Mammary epithelial cell (primary cell): ENCODE measurements at places on chromosomes 12 and 14.

DNA sequence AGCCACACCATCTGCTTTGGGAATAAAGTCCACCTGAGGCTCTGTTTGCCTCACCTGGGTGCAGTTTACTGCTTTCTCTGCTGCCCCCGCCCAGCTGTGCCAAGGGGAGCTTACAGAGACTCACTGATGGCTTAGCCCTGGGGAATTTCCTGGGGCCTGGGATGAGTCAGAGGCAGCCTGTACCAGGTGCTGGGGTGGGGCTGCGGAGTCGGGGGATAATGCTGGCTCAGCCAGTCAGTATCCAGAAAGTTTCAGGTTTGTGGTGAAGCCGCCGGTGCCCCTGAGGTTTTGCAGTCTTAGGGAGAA lies 22.3 kb downstream of the PLEKHG3 start:
- peak; percentile 99 for DNase-seq

DNA sequence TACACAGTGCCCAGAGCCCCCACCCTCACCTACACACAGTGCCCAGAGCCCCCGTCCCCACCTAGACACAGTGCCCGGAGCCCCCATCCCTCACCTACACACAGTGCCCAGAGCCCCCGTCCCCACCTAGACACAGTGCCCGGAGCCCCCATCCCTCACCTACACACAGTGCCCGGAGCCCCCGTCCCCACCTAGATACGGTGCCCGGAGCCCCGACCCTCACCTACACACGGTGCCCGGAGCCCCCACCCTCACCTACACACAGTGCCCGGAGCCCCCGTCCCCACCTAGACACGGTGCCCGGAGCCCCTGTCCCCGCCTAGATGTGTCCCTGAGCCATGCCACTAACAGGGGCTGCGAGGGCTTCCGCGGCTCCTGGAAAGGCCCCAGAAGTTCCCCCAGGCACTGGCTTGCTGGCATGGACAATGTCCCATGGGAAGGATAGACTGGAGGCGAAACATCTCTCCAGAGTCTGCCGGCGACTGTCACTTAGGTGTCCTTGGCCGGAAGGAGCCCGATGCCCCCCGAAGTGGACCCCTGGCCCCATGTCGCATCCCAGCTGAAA lies 146.0 kb downstream of the PIWIL1 start:
- DNase-seq: no peak

DNA sequence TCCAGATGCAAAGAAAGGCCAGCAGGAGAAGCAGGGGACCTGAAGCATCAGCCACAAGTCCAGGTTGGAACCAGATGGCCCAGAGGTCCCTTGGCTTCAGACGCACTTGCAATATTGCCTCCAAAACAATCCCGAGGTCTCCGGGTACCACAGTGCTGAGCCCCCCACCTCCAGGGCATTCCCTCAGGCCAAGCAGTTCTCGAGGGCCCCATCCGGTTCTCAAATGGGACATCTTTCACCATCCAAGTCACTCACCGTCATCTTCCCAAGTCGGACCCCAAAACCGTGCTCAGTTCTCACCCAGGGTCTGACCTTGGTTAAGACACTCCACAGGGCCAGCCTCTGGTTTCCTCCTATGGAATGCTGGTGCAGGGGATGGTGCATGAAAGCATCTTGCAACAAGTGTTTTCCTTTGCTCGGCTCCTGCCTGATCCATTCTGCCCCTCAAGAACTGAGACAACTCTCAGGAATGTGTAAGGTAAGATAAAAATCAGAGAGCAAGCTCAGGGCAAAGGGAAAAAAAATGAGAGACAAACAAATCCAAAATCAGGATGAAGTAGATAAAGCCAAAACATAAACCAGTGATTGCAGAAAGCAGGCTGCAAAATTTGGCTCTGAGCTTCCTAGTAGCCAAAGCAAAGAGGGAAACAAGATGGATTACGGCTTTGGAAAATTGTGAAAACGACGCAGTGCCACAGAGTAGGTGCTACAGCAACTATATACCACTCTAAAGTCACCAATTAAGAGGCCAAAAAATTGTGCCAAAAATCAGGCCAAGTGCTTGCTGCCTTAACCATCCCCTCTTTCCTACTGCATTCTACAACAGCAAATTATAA lies 8.0 kb downstream of the NCOR2 start:
- no peak for DNase-seq

DNA sequence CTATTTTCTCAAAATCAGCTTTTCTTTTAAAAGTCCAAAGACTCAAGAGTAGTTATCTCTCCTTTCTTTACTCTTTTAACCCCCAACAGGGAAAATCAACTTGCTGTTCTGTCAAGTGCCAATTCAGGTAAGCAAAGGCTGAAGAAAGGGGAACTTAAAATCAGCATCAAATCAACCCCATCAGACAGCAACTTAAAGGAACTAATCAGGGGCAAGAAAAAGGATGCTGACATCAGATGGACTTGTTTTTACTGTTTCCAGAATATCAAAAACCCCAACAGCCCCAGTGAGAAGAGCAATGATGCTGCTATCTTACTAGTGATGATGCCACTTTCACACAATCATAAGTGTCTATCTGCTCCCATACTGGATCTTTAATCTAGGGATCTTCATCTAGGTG lies 3.4 kb downstream of the BAZ2A start:
- no peak for DNase-seq

DNA sequence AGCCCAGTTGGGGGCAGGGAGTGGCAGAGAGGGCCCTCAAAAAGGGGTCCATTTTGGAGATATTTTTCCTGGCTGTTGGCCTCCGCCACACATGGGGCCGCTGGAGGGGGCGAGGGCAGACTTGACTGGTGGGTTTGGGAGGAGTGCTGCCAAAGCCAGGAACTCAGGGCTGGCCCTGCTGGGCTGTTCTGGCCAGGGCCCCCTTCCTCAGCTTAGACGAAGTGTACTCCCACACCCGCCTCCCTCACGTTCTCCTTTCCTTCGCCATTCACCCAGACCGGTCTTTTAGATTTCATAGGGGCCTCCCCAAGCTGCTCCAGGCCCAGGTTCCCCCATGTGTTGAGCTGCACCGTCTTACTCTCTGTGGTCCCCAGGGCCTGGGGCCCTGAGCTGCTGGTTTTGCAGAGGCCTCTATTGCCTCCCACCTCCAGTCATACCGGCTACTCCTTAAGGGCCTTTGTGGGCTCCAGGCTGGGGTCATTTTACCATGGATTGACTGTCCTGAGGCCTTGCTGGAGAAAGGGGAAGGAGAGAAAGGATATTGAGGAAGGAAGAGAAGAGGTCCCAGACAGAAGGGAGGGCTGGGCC lies 1.3 kb downstream of the KRT7 start:
- DNase-seq: no peak

GRCh38 chr14:23114120-23114458 lies 5.0 kb downstream of the CEBPE start:
- DNase-seq: no peak

DNA sequence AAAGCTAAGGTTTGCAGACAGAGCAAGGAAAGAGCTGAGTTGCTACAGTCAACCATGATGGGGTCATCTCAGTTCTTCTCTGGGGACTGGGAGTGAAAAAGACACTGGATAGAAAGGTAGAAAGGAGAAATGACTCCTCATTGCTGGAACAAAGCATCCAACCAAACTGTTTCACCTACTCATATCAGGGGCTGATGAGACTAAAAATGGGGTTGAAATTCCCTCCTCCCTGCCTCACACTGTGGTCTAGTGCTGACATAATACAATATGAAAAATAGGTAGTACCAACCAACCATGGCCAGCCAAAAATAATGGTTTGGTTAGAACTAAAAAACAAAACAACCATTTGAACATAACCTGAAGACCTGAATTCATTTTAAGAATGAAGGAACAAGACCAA lies 220.7 kb downstream of the DPF3 start:
- no peak for DNase-seq

DNA sequence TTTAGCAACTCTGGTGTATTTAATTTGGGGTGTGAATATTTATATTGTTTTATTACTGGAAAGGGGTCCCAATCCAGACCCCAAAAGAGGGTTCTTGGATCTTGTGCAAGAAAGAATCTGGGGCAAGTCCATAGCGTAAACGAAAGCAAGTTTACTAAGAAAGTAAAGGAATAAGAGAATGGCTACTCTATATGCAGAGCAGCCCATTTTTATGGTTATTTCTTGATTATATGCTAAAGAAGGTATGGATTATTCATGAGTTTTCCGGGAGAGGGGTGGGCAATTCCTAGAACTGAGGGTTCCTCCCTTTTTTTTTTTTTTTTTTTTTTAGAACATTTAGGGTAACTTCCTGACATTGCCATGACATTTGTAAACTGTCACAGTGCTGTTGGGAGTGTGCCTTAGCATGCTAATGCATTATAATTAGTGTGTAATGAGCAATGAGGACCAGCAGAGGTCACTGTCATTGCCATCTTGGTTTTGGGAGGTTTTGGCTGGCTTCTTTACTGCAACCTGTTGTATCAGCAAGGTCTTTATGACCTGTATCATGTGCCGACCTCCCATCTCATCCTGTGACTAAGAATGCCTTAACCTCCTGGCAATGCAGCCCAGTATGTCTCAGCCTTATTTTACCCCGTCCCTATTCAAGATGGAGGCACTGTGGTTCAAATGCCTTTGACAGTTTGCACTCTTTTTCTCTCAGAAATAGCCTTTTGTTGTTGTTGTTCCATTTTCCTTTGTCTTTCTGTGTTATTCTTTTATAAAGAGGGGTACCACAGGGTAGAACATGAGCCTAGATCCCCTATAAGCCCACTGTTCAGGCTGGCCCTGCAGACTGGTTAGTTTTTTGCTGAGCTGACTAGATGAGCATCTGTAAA lies 75.5 kb upstream of the DCD start:
- DNase-seq: no peak

- no peak for DNase-seq
These were observed 12.8 kb downstream of the NEK9 start for GRCh38 chr14:75113932-75114539.

- DNase-seq: peak; percentile 55
These were observed 14.3 kb downstream of the TBX3 start for GRCh38 chr12:114669401-114670290.

- DNase-seq: no peak
These were observed 35.8 kb downstream of the BCAT1 start for GRCh38 chr12:24913130-24913529.

DNA sequence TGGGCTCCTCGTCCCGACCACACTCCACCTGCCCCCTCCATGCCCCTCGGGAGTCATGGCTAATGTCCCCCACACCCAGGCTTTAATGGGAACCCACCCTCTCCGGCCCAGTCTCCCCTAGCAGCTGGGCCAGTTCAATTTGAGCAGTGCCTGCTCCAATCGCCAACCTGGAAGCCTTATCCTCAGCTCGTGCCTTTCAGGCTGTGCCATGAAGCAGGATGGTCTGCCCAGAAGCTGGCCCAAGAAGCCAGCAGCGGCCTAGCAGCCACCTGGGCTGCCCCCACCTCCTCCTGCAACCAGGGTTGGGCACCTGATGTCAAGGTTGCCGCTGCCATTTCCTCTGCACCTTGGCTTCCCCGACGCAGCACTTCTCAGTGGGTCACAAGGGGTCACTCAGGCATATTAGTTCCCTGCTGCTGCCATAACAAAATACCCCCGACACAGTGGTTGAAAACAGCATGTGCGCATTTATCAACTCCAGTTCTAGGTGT lies 2.3 kb upstream of the CLBA1 start:
- DNase-seq: no peak

DNA sequence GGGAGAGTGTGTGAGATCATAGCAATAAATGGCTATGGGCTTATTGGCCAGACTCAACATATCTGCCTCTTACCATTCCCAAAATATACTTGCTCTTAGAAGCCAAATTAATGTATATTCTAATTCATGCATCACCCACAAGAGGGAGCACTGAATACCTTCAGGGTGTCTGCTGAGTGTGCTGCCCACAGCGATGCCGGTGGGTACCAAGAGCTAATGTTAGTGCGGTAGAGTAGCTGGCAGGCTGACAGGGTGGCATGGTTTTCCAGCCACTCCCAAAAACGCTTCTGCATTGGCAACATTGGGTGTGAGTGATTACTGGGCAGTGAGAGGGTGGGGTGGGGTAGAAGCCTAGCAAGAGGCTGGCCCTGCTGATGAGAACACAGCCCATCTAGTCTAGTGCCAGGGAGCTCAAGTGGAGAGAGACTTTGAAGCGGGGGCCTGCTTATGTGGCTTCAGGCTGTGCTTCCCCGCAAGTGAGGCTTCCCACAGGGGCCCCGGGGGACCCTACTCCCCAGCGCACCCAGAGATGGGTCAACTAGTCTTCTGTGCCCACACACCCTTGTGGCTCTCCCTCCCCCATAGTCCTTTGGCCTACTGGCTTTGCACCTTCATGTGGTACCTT lies 9.2 kb upstream of the PLEKHD1 start:
- DNase-seq: peak; percentile 5

GRCh38 chr14:63209160-63209559 lies 4.9 kb downstream of the RHOJ start:
- DNase-seq: peak; percentile 65

DNA sequence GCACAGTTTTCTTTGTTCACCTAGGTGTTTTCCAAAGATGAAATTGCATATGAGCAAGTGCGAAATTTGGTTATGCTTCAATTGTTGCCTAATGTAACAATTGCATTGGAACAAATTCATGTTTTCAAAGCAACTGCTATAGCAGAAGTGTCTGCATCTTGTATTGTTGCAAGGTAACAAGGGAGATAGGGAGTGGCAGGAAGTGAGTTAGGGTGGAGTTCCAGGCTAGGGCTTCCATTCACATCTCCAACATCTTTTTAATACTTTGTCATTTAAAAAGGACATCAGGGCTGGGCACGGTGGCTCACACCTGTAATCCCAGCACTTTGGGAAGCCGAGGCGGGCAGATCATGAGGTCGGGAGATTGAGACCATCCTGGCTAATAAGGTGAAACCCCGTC lies 312.3 kb upstream of the E2F7 start:
- no peak for DNase-seq

- peak; percentile 55 for DNase-seq
These were observed 28.1 kb upstream of the WNK1 start for GRCh38 chr12:724194-724855.

DNA sequence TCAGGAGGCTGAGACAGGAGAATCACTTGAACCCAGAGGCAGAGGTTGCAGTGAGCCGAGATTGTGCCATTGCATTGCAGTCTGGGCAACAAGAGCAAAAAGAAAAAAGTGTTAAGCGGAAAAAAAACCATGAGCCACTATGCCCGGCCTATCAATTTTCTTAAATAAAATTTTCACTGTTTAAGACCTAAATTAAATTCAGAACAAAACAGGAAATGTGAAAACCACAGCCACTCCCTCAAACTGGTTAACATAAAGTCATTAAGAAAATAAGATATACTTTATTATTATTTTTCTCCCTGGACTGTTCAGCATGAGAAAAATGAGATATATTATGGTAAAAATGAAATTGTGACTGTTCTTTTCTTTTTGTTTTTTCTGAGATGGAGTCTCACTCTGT lies 44.6 kb upstream of the GCH1 start:
- DNase-seq: no peak

GRCh38 chr12:25025260-25025659 lies 76.4 kb upstream of the BCAT1 start:
- no peak for DNase-seq

- DNase-seq: no peak
These were observed 23.0 kb downstream of the JAG2 start for GRCh38 chr14:105145381-105146180.

- no peak for DNase-seq
These were observed 195.7 kb downstream of the ANO6 start for GRCh38 chr12:45411626-45412025.

GRCh38 chr12:90757957-90758356 lies 197.0 kb downstream of the CCER1 start:
- DNase-seq: no peak
